ENCODE measurements at places on chromosomes 6 and 20. TPM values are rescaled to one million over a fixed set of nuclear protein-coding genes. Genes with fewer than 3 reads are reported as not detected.

- DNase-seq = no peak
These were observed 397.8 kb downstream of the LAMA2 start for GRCh38 chr6:129280749-129281148.

GRCh38 chr6:40348591-40348990 lies 238.6 kb downstream of the LRFN2 start:
- no peak for DNase-seq

DNA sequence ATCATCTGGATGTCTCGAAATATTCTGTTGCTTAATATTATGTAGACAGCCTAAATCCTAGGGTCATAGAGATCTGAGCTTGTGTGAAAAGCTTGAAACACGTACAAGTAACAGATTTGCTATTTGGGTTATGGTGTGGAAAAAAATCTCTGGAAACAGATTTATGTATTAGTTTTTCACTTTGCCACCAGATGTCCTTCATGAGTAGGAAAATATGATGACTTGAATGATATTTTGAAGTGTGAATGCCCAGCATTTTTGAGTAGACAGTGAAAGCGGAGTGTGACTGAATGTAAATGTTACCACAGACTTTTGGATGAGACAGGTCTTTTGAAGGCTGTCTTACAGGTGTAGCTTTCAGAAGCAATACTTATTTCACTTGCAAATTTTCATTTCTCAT lies 4.2 kb upstream of the BMP6 start:
- DNase-seq = no peak

The ERVFRD-1 gene
- not detected for total RNA-seq

- DNase-seq = no peak
These were observed 85.7 kb upstream of the TAB2 start for GRCh38 chr6:149231778-149232177.

- peak; percentile 8 for DNase-seq
These were observed 6.5 kb upstream of the BCAS4 start for GRCh38 chr20:50788045-50788991.

- no peak for DNase-seq
These were observed 3.7 kb upstream of the BEND3 start for GRCh38 chr6:107118976-107119375.

The GPR6 gene
- total RNA-seq = not detected

DNA sequence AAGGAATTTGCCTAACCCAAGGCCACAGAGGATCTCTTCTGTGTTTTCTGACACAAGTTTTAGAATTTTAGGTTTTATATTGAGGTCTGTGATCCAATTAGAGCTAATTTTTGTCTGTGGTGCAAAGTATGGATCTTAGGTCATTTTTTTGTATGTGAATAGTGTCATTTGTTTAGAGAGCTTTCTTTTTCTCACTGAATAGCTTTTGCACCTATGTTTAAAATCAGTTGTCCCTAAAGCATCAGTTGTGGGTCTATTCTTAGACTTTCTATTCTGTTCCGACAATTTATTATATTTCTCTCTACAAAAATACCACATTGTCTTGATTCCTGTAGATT lies 341 bp upstream of the MCM9 start:
- DNase-seq = no peak

DNA sequence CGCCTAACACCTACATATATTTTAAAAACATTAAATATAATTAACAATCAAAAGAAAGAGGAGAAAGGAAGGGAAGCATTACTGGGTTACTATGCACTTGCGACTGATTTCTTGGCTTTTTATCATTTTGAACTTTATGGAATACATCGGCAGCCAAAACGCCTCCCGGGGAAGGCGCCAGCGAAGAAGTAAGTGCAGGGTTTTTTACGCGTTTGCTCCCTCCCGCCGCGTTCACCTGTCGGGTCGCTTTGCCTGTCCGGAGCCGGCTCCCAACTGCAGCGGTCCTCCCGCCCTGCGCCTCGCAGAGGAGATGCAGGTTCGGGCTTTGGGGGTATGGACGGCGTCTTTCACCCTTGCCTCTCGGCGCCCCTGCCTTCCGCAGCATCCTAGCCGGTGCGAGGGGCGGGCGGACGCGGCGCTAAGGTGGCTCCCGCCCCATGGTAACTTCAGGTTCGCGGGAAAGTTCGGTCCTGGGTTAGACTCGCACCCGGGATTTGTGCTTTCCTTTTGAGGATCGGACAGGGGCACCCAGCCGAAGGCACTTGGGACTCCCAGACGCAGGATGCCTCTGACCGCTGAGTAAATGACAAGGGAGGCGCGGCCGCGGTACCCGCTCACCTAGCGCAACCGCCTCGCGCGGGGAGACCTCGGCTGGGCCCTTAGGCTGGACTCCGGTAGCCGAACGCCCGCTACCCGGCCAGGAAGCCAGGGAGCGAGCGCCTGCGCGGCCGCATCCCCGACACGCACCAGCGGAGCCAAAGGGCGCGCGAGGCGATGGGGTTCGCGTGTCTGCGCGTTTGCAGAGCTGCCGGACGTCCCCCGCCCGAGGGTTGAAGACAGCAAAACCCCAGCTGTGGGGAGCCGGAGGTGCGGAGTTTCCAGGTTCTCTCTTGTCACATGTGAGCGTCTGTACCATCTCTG lies 891 bp downstream of the RSPO3 start:
- DNase-seq = peak; percentile 89

GRCh38 chr6:112343977-112344376 lies 3.2 kb upstream of the RFPL4B start:
- no peak for DNase-seq

The SEMG1 gene
- total RNA-seq = not detected

DNA sequence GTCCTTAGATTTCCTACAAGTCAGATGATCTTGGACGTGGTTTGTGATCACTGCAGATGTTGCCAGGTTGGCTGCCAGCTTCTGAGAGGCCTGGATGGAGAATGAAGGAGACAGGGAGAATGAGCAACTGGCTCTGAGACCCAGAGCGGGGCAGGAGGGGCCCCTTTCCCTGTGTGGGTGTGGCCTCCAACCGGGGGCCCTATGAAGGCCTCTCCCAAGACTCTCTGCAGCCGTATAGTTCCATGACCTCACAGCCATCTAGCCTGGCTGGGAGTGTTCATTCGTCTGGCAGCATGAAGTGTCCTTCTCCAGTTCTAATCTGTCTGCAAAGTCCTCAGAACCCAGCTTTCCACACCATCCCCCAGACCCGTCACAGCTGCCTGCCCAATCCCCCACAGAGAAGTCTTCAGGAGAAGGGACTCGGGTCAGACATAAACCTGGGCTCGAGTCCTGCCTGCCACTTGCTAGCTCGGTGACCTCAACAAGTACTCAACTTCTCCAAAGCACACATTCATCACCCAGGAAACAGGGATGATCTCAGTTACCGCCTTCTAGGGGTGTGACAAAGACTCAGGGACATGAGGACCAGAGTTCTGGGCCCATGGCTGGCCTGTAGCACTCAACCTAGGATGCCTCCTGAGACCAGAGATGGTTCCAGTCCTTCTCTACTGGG lies 122.6 kb downstream of the EDN3 start:
- DNase-seq = no peak

Measured in chondrocyte (in vitro differentiated cells).